Neural progenitor cell (in vitro differentiated cells): ENCODE measurements at places on chromosomes 2 and 18. TPM values are rescaled to one million over a fixed set of nuclear protein-coding genes. Genes with fewer than 3 reads are reported as not detected.

MSTN gene
- total RNA-seq: 0.54 TPM in 1 of 2 replicates, not detected in the other

FOXD4L1 gene
- 0.12 TPM in 1 of 2 replicates, not detected in the other for total RNA-seq

DNA sequence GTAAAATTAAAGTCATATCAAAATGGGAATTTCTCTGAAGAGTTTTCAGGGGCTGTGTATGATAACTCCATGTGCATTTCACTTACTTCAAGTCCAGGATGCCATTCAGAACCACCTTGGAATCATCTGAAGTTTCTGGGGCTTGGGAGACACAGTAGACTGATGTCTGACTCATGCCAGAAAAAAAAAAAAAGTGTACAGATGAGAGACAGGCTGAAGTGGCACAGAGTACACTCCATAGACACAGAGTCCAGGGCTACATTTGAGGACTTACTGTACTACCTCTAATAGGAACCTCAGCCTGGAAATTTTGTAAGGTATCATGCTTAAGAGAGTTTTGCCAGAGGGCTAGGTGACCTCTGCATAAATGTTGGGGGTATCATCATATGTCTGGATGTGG, 92.0 kb downstream of the SS18 start:
- no peaks in the 10 kb centered on the region for H3K36me3 ChIP-seq
- H3K4me3 ChIP-seq: no peak overlapping the region
- no peak overlapping the region for H3K27ac ChIP-seq
- H3K27me3 ChIP-seq: no peaks in the 10 kb centered on the region

DNA sequence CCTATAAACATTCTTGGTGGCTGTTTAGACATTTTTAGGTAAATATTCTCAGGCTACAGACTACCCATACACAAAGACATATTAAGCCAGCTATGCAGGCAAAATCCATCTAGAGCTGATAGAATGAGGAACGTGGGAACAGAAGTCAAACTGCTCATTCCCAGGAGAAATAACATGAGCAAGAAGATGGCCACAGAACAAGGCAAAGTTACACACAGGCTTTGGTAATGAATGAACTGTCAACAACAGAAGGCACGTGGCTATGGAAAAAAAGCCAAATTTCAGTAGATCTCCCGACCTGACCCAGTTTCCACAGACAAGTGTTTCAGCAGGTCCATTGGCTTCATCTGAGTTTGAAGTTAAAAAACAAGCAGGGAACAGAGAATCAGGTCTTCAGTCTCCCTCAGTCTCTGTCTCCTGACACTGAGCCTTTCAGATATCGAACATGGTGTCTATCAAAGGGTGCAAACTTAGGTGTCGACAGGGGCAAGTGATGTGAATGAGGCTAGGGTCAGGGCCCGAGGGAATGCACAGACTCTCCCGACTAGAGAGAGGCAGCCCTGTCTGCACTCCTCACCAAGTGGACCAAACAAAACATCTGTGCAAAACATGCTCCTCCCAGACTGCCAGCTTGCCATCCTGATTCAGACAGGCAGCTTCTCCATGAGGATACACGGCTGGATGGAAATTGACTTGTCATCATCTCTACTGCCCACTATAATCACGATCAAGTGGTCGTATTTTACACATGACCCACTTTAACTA, 25.9 kb downstream of the SIGLEC15 start:
- peaks cover 7% of the 10 kb centered on the region for H3K4me1 ChIP-seq
- H3K27me3 ChIP-seq: no peaks in the 10 kb centered on the region

DNA sequence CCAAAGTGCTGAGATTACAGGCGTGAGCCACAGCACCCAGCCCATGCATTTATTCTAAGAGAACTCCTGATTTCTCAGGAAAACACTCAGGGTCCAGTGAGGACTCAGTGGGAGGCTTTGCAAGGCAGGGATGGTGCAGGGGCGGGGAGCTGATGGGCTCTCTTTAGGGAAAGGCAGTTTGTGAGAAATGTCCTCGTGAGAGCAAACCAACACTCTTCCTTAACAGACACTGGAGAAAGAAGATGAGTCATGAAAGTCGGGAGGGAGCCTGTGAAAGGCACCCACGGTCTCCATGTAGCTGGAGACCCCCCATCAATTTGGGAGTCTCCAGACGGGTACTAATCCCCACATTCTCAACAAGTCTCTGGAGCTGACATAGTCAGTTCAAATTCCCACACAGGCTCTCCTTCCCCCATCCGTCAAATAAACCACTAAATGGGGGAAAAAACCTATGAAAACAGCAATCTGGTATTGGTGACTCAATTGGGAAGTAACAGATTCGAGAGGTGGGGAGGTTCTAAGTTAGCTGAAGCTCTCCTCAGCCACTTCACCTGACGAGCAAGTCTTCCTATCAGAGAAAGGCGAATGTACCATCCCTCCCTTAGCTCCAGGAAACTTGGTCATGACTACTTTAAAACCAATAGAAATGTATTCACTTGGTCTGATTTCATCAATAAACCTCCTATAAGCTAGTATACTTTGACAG, 11.0 kb upstream of the CREG2 start:
- H3K4me1 ChIP-seq: peaks cover 26% of the 10 kb centered on the region
- H3K4me3 ChIP-seq: no peak overlapping the region
- no peaks in the 10 kb centered on the region for H3K27me3 ChIP-seq
- H3K27ac ChIP-seq: no peak overlapping the region
- no peaks in the 10 kb centered on the region for H3K36me3 ChIP-seq

DNA sequence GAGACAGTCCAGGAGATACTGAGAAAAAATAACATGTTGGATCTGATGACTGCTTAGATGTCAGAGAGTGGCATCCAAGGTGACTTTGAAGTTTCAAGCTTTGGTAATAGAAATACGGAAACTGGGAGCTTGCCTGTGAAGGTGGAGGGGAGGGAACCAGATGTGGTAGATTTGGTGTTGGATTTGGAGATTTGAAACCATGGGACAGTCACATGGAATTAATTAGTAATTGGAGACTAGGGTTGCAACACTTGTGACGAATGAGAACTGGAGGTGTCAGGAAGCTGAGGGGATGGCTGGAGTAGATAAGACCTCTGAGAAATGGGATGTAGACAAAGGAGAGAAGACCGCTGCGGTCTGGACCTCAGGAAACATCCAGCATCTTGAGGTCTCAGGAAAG, 46.7 kb downstream of the RPL37A start:
- DNase-seq: no peak
- H3K4me3 ChIP-seq: no peak overlapping the region
- H3K36me3 ChIP-seq: no peaks in the 10 kb centered on the region
- no peaks in the 10 kb centered on the region for H3K27me3 ChIP-seq

DNA sequence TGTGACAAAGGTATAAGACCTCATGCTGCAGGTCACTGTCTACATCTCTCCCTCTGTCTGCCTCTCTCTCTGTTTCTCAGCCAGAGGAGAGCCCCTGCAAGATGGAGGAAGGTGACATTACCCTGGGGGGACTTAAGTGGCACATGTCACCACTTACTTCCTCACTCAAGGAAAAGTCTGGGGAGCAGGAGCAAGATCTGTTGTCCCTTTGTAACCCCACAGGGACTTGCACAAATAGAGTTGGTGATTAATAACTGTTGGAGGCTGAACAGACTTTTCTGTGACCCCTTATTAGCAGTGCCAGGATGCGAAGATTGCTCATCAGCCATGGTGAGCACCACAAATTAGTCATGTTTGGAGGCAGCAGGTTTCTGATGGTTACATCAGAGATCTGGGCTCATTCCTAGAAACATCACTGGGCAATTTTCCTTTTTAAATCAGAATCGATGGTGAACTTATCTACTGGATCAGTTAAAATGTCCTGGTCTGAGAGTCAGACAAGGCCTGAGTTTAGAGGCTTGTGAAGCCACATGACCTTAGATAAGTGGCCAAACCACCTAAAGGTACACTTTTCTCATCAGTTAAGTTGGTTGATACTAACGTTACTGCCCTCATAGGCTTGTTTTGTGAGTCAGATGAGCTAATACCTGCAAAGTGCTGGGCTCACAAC, 81.2 kb upstream of the LTBP1 start:
- no peaks in the 10 kb centered on the region for H3K36me3 ChIP-seq
- H3K4me3 ChIP-seq: no peak overlapping the region
- no peak for DNase-seq

DNA sequence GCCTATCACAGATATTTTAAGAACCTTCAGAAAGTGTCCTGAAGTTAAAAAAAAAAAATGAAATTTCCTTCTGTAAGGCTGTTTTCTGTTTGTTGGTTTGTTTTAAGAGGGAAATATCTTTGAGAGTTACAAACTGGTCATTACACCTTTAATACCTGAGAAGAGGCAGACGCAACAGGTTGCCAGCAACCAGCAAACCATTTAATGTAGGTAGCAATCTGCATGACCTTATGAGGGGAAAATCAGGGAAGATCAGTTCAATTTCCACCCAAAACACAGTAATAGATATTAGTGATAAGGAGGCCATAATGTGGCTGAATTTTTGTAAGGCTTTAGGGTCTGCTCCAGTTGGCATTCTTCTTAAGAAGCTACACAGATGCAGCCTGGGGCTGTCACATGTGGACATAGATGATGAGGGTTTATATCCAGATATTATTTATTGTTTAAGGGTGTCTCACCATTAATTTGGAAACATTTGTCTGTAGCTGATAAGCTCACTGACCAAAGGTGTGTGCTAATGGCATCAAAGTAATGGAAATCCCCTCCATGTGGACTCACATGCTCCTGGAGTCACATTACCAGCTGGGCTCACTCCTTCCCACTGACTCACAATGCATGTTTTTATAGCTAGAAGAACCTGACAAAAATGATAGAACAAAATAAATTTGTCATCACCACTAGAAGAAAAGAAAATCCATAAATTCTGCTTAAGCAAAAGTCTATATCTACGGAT, 83.5 kb upstream of the DTNA start:
- H3K4me3 ChIP-seq: no peak overlapping the region
- H3K27ac ChIP-seq: no peak overlapping the region
- DNase-seq: no peak
- H3K4me1 ChIP-seq: no peaks in the 10 kb centered on the region
- H3K36me3 ChIP-seq: no peaks in the 10 kb centered on the region

DNA sequence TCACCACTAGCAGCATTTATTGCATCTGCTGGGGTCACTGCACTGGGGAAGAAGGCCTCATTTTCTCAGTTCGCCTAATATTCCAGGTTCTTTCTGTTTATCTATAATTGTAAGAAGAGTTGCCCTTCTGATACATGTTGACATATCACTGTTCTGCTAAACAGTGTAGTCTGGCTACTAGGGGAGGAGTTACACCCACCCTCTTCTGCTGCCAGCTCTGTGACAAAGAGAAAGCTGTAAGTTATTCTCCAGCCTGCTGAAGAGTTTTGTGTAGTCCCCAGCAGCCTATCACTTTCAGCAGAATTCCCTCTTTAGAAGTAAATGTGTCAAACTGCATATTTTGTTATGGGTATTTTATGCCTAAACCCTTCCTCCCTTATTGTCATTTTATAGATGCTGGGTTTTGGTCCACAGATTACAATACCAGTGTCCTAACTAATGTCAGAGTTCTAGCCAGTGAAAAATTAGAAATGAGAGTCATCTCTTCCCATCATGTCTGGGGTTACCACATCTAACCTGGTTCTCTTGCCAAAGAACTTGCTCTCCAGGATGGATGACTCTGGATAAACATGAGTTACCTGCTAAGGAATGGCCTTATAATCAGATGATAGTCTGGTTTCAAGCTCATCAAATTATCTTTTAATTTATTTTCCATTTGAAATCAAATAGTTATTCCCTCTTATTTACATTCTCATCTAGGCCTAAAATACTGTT, 5.6 kb upstream of the MBOAT2 start:
- H3K4me3 ChIP-seq: no peak overlapping the region
- no peaks in the 10 kb centered on the region for H3K27me3 ChIP-seq
- no peak for DNase-seq
- H3K36me3 ChIP-seq: no peaks in the 10 kb centered on the region
- peaks cover 12% of the 10 kb centered on the region for H3K4me1 ChIP-seq
- no peak overlapping the region for H3K27ac ChIP-seq

DNA sequence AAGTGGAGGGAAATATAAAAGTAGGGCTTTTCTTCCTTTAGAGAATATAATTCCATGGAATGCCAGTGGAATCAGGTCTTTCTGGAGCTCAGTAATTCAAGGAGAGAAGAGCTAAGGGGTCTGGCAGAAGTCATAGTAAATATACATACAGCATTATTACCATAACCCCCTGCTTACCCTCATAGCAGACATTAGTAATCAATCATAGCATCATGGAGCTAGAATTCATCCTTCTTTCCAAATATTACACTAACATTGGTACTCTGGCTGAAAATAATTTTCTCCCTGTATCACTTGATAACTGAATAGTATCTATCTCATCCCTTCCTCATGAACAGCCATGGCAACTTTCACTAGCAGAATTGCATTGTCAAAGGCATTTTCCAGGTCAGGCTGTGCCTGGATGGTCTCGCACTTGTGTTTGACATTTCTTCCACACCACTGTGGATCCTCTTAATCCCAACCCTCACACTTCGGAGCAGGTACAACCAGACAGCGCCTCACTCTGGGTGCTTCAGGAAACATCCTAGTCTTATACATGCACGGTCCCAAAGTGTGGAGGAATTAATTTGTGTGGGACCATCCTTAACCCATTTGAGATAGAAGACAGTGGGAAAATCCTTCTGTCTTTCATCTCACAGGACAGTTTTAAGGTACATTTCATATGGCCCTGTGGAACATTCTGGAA, 84.2 kb upstream of the SEC11C start:
- no peak overlapping the region for H3K27ac ChIP-seq
- H3K36me3 ChIP-seq: no peaks in the 10 kb centered on the region
- no peak overlapping the region for H3K4me3 ChIP-seq
- no peaks in the 10 kb centered on the region for H3K27me3 ChIP-seq
- no peaks in the 10 kb centered on the region for H3K4me1 ChIP-seq
- peak; percentile 67 for DNase-seq

DNA sequence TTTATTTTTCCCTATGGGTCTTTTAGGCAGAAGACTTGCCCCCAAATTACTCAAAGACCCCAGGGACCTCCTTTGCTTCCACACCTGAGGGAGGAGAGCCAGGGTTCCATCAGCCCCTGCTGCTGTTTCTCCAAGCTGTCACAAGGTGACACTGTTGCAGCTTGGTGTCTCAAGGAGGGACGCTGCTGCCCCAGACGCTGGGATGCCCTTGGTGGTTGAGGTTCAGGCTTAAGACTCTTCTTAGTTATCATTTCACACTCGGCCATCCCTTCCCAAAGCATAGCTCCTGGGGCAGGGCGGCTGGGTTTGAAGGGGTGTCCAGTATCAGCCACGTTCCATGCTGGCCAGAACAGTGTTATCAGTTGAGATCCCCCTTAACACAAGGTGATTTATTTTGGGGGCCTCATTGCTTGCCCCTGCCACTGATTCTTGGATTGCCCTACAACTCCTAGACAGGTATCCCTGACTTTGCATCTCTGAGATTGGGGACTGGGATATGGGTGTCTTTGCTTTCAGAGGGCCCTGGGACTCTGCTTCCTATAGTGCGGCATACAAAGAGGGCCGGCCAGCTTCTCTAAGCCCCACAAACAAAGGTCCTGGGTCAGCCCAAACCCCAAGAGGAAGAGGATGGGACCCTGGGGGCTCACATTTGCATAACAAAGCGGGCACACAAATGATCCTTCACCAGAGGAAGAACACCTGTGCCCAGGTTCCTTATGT, 22.7 kb downstream of the GPR55 start:
- H3K4me3 ChIP-seq: peak overlapping the region; percentile 16
- no peaks in the 10 kb centered on the region for H3K36me3 ChIP-seq
- peaks cover 29% of the 10 kb centered on the region for H3K27me3 ChIP-seq

DNA sequence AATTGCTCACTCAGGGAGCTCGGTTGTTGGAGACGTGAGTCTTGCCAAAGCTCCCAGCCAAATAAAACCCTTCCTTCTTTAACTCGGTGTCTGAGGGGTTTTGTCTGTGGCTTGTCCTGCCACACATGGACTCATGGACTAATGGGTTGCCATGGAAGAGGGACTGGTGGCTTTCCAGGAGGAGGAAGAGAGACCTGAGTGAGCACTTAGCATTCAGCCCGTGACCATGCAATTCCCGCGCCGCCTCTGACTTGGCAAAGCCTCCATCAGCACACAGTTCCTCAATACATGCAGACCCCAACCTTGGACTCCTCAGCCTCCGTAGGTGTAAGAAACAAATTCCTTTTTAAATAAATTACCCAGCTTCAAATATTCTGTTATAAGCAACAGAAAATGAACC, 57.3 kb upstream of the TMEM18 start:
- DNase-seq: no peak
- H3K4me3 ChIP-seq: no peak overlapping the region
- peaks cover 21% of the 10 kb centered on the region for H3K4me1 ChIP-seq
